GM03348 (cell line): ENCODE measurements at places on chromosomes 5 and 9.

- DNase-seq: no peak
Measured at GRCh38 chr5:139872851-139873794, 77.5 kb downstream of the PSD2 start.

GRCh38 chr5:176797456-176798050, 12.8 kb upstream of the UNC5A start:
- no peak for DNase-seq

DNA sequence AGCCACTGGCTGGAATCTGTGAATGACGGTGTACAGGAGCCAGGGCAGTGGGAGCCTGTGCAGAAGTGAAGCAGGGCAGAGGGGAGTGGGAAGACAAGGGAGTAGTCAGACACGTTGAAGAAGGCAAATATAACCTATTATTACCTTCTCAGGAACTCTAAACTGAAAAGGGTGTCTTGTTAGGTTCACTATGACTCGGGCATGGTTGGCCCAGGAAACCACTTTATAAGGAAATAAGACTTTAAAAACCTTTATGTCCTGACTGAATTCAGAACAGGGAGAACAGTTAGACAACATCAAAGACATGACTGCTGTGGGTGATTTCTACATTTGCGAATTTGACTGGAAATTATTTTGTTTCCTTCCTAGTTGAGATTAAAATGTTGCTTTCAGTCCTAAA, 107.5 kb downstream of the ACER2 start:
- no peak for DNase-seq

GRCh38 chr5:158807-159447, 32.4 kb upstream of the LRRC14B start:
- no peak for DNase-seq

GRCh38 chr9:95157481-95158151, 159.9 kb downstream of the FANCC start:
- DNase-seq: peak; percentile 61

DNA sequence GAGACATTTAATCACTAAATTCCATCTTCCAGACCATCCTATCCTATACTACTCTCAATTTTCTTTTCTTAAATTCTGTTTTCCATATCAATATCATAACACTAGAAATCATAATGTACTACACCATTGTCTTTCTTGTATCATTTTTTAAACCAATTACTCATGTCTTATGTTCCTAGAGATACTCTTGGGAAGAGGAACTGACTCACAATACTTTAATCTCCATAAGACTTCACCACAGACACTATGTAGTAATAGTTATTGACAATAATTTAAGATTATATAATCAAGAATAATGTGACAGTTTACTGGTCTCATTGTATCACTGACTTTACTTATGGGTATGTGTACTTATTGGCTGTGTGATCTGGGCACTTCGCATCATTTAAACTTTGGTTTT, 43.8 kb downstream of the PCDHGC5 start:
- no peak for DNase-seq

DNA sequence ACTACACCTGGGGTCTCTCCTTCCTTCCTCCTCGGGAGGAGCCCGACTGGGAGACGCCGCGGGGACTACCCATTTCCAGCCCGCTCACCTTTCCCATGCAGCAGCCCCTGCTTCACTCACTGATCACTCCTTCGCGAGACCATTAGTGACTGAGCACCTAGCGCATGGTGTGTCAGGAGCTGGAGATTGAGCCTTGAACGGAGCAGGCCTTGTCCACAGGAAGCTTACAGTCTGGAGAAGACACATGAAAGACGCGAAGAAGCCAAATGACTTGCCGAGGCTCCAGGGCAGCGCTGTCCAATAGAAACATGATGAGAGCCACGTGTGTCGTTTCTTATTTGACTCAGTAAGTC, 283 bp upstream of the CFAP90 start:
- no peak for DNase-seq
